EH (cell line): ENCODE measurements at places on chromosomes 6 and 20.
A peak's percentile ranks its signal among the peaks of the same experiment; 100 is the strongest.

DNA sequence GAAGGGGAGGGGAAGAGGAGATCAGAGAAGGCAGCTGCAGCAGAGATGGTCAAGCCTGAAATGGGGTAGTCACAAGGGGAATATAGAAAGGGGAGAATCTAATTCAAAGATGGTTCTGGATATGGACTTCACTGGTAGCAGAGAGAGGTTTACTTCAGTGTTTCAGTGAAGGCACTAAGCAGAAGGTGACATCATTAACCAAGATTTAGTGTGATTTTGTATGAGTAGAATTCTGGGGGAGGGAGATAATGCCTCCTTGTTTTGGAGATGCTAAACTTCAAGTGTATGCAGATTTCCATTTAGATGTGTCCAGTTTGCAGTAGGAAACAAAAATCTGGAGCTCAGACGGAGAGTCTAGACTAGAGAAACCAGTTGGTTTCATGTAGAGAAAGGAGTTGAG, 13.1 kb downstream of the SIM1 start:
- DNase-seq: no peak

DNA sequence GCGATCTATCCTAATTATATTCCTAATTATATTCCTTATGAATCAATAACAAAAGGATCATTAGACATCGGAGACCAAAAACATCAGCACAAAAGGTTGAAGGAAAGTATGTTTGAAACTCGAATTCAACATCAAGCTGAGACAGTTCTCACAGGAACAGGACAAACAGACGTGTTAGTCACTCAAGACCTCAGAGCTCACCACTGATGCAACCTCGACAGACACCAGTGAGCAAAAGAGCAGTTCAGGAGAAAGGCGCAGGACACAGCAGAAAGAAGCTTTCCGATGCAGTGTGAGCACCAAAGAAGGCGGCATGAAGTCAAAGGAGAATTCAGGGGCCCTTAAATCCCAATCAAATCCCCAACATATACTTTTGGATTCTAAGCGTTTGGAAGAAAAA, 6.3 kb upstream of the RAMACL start:
- DNase-seq: peak; percentile 54

- DNase-seq: no peak
Measured at GRCh38 chr20:8983478-8984345, 85.2 kb upstream of the PLCB4 start.

- no peak for DNase-seq
Measured at GRCh38 chr20:62647521-62648317, 5.4 kb downstream of the SLCO4A1 start.

GRCh38 chr6:114030767-114031166, 59.8 kb upstream of the HDAC2 start:
- DNase-seq: no peak

- no peak for DNase-seq
Measured at GRCh38 chr20:25044261-25044560, 13.7 kb downstream of the ACSS1 start.

GRCh38 chr20:56945057-56945456, 316.0 kb downstream of the TFAP2C start:
- peak; percentile 10 for DNase-seq

- DNase-seq: no peak
Measured at GRCh38 chr6:29917857-29918256, 24.5 kb upstream of the HLA-A start.

GRCh38 chr6:30041821-30042220, 19.2 kb upstream of the POLR1H start:
- DNase-seq: no peak

DNA sequence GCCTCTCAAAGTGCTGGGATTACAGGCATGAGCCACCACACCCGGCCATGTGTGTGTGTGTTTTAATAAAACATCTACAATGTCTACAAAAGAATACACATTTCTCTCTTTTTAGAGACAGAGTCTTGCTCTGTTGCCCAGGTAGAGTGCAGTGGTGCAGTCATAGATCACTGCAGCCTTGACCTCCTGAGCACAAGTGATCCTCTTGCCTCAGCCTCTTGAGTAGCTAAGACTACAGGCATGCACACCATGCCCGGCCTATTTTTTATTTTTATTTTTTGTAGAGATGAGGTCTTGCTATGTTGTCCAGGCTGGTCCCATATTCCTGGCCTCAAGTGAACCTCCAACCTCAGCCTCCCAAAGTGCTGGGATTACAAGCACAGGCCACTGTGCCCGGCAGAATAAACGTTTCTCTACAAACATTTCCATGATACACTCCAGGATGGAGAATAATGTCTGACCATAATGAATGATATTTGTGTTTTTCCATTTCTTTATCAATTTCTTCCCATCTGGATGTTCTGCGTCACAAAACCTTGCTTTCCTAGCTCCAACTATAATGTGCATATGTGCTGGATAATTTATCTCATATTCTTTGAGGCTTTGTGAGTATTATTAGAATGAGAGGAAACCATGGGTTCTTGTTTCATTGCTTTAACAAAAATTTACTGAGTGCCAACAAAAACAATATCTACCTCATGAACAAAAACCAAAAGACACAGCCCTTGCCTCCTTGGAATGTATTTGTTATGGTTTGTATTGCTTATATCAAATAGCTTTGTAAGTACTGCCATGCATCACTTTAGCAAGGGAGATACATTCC, 28.6 kb upstream of the CCN2 start:
- peak; percentile 97 for DNase-seq
